ENCODE measurements at places on chromosomes 2 and 18.

- no peak for DNase-seq
These were observed 489.3 kb upstream of the CDH2 start for GRCh38 chr18:28666216-28666615.

DNA sequence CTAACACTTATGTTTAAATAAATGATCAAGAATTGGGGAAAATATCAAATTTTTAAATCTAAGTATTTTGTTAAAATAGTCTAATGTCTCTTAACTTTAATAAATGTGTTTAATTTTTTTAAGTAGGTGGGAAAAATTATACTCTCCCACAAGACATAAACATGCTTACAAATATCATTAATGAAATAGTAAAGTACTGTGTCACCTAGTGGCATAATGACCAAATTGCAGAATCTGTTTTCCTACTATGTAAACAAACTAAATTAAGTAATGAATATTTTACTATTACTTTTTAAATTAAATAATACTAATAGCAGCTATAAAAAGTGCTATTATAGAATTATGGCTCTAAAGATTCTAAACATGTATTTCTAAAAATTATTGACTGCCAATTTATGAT lies 52.0 kb upstream of the CHAC2 start:
- no peak for DNase-seq

DNA sequence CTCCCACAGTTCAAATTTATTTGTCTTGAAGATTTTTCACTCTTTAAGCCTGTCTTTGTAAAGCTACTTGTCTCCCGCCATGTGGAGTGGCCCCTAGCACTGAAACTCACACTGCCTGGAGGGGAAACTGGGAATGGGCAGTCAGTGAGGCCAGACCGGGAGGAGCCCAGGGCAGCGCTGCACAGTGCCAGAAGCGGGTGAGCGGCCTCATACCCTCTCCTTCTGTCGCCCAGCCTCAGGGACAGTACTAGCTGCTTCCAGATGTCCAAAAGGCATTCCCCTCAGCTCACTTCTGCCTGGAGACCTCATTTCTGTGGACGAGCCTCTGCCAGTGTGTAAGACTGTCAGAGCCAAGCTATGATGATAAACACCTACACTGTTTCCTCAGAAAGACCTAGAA lies 79.9 kb downstream of the SEPTIN10 start:
- no peak for DNase-seq

DNA sequence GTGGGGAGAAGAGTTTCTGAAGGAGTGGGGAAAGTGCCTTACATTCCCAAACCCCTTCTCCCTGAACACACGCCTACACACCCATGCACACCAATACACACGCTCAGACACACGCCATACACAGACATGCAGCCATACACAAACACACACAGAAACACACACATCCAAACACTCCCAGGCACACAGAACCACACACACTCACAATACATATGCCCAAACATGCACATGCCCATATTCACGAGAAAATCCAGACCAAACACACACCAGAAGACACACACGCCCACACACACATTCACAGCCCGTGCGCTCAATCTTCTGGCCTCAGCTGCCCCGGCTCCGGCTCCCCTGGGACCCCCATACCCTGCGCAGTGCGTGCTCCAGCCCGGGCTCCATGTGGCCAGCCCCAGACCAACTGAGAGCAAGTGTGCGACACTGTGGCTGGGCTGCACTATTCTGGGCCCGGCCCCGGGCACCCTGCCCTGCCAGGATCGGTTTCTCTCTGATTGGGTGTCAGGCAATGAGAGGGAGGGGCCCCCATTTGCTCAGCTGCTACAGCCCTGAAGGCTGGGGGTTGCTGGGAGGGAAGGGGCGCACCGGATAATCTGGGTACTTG lies at the start of gene PRKAG3:
PRKAG3 (minus strand) TSS at position 426 of the 613 bp plus-strand sequence.
- DNase-seq, result no peak

- no peak for DNase-seq
These were observed 7.2 kb upstream of the SFXN5 start for GRCh38 chr2:73078457-73079411.

DNA sequence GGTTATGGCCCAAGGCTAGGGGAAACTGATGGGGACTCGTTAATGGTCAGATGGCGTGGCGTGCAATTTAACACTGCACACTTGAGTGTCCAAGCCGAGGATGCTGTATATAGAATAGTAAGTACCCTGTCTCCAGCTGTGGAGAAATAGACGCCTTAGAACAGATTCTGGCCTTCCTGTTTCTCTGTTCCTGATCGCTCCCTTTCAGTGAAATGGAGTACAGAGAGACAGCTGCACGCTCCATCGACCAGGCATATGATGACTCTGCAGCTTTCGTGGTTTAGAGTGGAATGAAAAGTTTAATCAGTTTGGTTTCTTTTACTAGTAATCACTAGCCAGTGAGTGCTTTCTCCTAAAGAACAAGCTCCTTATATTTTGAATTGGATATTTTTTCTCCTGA lies 213.4 kb downstream of the NEDD4L start:
- no peak for DNase-seq
